ENCODE measurements at places on chromosomes 7 and 10.

DNA sequence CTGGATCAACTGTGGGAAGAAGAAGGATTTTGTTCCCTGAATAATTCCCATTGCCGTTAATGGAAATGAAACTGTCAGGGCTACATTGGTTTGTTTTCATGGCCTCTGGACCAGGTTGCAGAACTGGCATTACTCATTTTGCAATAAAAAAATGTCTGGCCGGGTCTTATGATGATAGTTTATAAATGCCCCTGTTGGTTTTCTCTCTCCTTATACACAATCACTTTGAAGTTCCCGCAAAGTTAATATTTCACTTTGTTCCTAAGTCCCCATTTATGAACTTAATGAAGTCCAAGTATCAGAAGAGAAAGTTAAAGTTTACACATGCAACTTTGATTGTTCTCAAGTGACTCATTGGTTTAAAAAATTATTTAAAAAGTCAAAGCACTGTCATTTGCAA, 150.7 kb upstream of the PRR15 start:
- DNase-seq = no peak

DNA sequence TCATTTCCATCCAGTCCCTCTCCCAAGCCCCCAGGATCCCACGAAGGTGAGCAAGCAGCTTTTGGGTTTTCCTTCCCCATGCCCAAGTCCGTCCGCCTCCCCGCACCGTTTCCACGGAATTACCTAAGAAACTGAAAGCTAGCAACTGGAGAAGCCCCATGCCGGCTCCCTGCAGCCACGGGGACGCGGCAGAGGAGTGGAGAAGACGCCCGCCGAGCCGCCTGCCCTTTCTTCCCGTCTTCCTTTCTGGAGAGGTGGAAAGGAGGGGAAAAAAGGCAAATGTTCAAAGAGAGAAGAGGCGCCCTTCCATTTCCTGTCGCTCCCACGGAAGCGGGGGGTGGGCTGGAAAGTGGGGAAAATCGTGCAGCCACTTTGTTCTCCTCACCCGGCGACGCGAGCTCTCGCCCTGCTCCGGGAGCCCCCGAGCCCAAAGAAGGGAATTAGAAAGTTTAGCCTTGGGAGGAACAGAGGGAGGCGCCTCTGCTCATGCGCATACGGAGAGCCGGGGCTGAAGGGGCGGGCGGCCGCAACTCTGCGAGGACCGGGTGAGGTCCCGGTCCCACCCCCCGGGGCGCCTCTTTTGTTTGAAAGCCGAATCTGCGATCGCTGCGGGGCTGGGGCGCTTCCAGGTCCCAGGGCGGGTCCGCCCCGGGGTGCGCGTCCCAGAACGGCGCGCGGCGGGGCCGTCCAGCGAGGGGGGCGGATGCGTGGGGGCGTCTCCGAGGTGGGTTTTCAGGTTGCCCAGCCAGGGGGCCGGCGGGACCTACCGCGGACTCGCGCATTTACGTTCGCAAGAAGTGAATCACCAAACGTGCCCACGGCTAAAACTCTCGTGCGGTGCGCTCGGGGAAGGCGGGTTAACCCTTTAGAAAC, at the start of gene LAMB1:
Gene LAMB1, minus strand, starts transcription at position 436 of the 873 bp plus-strand sequence. Its CDS starts 276 bp downstream, at position 160.
- no peak for DNase-seq

- no peak for DNase-seq
Measured at GRCh38 chr7:150780292-150780691, 19.9 kb downstream of the TMEM176B start.

DNA sequence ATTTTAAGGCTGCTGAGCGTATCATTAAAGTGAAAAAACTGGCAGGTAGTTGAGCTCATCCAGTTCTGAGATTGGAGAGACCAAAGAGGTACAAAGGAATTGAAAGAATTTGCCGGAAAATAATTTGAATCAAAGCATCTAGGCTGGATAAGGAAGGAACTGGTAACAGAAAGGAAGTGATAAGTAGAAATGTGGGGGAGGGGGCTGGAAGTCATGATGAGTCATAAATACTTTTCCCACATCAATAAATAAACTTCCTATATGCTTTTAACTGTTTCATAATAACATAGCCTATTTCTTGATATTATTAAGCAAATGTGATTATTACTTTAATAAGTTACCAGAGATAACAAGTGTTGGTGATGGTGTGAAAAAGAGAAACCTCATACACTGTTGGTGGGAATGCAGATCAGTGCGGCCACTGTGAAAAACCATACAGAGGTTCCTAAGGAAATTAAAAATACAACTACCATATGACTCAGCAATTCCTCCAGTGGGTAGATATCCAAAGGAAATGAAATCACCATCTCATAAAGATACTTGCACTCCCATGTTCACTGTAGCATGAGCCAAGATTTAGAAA, 27.0 kb downstream of the ZNF438 start:
- DNase-seq = no peak

- DNase-seq = no peak
Measured at GRCh38 chr7:131066635-131067034, 261.0 kb upstream of the MKLN1 start.

DNA sequence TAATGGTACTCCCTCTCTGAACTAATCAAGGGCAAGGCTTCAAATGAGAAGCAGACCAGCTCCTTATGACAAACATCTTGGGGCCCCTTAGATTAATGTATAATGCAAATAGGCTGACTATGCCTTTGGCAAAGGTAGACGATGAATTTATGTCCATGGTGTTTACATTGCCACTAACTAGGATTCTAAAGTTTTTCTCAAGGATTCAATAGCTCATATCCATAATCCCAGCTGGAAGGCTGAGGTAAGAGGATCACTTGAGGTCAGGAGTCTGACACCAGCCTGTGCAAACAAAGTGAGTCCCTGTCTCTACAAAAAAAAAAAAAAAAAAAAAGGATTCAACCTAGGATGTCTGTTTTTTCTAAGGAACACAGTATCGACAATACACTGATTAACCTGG, 96.5 kb downstream of the ORC5 start:
- DNase-seq = no peak

DNA sequence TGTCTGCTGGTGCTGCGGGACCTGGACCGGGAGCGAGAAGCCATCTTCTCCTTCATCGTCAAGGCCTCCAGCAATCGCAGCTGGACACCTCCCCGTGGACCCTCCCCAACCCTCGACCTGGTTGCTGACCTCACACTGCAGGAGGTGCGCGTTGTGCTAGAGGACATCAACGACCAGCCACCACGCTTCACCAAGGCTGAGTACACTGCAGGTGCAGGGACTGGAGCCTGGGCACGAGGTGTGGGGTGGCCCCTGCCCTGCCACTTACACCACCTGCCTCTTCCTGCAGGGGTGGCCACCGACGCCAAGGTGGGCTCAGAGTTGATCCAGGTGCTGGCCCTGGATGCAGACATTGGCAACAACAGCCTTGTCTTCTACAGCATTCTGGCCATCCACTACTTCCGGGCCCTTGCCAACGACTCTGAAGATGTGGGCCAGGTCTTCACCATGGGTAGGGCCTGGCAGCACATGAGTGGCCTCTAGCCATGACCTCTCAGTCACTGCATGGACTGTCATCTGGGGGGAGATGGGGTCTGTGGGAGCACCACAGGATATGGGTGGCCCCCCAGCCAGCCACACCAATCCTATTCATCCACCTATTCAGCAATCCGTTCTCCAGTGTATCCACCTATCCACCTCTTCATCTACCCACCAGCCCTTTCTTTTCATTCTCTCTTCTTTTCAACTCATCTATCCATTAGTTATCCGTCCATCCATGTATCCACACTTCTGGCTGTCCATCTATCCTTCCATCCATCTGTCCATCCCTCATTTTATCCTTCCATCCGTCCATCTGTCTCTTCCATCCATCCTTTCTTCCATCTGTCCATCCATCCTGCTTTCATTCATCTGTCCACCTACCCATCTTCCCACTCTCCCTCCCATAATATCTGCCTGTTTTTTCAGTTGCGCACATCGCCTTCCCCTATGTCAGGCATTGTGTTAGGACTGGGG, 34.5 kb upstream of the VSIR start:
- no peak for DNase-seq

All from activated T-helper 1 cell treated with anti-CD3 and anti-CD28 coated beads, Interleukin-2, amount 50 U/mL, for 16 hours (primary cell).